G401 (cell line): ENCODE measurements at places on chromosomes 1 and 21. TPM values are rescaled to one million over a fixed set of nuclear protein-coding genes. Genes with fewer than 3 reads are reported as not detected.

- DNase-seq = no peak
Measured at GRCh38 chr1:156308078-156308477, 9.0 kb upstream of the VHLL start.

- no peak for DNase-seq
Measured at GRCh38 chr21:44510109-44510507, 29.9 kb downstream of the KRTAP10-1 start.

- no peak for DNase-seq
Measured at GRCh38 chr1:73782901-73783300, 415.1 kb downstream of the LRRIQ3 start.

DNA sequence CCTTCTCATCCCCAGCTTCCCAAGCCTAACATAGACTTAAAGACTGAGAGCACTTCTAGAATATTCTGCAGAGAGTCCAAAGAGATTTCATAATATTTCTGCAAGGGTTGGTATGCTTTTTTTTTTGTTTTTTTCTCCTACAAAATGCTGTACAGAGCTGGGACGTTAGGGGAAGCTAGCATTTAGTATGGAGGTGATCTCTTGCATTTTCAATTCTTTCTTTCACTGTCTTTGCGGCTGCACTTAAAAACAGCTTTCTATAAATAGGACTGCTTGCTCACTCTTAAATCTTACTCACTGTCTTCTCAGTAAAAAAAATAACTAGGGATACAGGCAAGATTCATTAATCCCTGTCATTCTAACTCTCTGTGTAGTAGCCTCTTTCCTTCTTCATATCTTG is 7.4 kb downstream of the DSCAM start:
- no peak for DNase-seq

- no peak for DNase-seq
Measured at GRCh38 chr1:226806988-226807387, 63.4 kb upstream of the PSEN2 start.

GRCh38 chr1:161047436-161048420 is 2.0 kb upstream of the USF1 start:
- DNase-seq = no peak

GRCh38 chr1:55441489-55441888 is 226.3 kb upstream of the USP24 start:
- no peak for DNase-seq

Gene GPR157
- 6.9 and 7.6 TPM in 2 replicates for total RNA-seq

Gene TEDDM1
- total RNA-seq = not detected in 2 replicates
